ENCODE measurements at places on chromosomes 12 and 14.
A peak's percentile ranks its signal among the peaks of the same experiment; 100 is the strongest.

- peaks cover 9% of the 10 kb centered on the region for H3K4me1 ChIP-seq
- no peak overlapping the region for H3K27ac ChIP-seq
- H3K36me3 ChIP-seq, result peaks cover 3% of the 10 kb centered on the region
- H3K4me3 ChIP-seq, result peak overlapping the region; percentile 63
Observed at GRCh38 chr12:71440763-71441748, 1.5 kb downstream of the LGR5 start.

DNA sequence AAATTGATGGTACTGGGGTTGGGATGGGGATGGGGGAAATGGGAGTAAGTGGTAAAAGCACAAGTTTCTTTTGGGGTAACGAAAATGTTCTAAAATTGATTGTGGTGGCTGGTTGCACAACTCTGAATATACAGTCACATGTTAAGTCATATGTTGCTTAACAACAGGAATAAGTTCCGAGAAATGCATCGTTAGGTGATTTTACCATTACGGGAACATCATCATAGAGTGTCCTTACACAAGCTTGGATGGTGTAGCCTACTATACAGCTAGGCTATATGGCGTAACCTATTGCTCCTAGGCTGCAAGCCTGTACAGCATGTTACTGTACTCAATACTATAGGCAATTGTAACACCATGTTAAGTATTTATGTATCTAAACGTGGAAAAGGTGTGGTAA is 31.0 kb downstream of the ITGA7 start:
- DNase-seq, result no peak
- H3K4me1 ChIP-seq, result peaks cover 6% of the 10 kb centered on the region
- H3K4me3 ChIP-seq, result no peak overlapping the region
- no peaks in the 10 kb centered on the region for H3K36me3 ChIP-seq
- H3K27ac ChIP-seq, result no peak overlapping the region

DNA sequence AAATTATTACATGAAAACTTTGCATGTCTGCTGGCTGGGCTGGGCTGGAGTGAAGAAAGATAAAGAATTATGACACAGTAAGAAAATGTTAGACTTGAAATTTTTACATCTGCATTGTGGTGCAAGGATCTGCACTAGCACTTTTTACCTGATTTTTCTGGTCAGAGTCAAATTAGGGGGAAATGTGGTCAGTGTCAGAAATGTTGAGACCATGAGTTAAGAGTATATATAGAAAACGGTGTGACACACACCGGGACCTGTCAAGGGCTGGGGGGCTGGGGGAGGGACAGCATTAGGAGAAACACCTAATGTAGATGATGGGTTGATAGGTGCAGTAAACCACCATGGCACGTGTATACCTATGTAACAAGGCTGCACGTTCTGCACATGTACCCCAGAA is 90.3 kb downstream of the IGF1 start:
- H3K36me3 ChIP-seq, result no peaks in the 10 kb centered on the region
- no peak overlapping the region for H3K27ac ChIP-seq
- no peaks in the 10 kb centered on the region for H3K4me1 ChIP-seq
- H3K27me3 ChIP-seq, result no peaks in the 10 kb centered on the region

DNA sequence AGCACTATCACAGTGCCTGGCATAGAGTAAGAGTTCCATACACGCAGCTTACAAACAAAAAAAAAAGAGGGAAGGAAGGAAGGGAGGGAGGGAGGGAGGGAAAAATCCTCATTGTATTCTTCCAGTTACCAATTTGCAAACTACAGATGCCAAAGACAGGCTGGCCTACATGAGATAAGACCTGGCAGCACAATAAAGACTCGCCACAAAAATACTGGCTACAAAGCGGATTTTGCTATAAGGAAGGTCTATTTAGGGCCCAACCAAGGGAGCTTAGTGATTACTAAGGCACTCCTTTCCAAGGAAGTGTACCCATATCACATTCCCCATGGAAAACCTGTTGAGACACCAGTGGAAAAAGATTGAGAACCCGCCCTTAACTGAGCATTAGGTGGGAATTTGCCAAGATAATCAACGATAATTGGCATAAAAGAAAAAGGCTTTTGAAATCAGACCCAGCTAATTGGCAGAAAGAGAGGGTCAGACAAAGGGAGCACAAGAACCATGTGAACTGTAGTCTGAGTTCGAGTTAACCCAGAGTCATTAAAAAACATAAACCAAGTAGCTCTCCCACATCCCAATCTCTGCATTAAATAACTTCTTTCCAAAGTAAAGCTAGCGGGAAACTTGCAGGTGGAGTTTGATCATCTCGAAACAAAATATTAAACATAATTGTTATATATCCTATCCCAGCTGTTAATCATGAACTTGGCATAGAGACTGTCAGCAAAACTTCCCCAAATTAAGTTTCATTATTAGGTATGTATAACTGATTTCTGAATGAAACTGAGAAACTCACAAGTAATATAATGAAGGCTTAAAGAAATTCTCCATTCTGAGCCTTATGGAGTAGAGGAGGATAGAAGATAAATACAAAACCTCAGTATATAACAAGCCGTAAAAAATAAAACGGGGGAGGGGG is 50.1 kb downstream of the PHLDA1 start:
- DNase-seq, result no peak
- no peak overlapping the region for H3K4me3 ChIP-seq
- H3K36me3 ChIP-seq, result no peaks in the 10 kb centered on the region
- no peak overlapping the region for H3K27ac ChIP-seq

- H3K4me1 ChIP-seq, result no peaks in the 10 kb centered on the region
- no peak overlapping the region for H3K4me3 ChIP-seq
- H3K27ac ChIP-seq, result no peak overlapping the region
- no peaks in the 10 kb centered on the region for H3K27me3 ChIP-seq
Observed at GRCh38 chr12:115072712-115073111, 388.7 kb upstream of the TBX3 start.

DNA sequence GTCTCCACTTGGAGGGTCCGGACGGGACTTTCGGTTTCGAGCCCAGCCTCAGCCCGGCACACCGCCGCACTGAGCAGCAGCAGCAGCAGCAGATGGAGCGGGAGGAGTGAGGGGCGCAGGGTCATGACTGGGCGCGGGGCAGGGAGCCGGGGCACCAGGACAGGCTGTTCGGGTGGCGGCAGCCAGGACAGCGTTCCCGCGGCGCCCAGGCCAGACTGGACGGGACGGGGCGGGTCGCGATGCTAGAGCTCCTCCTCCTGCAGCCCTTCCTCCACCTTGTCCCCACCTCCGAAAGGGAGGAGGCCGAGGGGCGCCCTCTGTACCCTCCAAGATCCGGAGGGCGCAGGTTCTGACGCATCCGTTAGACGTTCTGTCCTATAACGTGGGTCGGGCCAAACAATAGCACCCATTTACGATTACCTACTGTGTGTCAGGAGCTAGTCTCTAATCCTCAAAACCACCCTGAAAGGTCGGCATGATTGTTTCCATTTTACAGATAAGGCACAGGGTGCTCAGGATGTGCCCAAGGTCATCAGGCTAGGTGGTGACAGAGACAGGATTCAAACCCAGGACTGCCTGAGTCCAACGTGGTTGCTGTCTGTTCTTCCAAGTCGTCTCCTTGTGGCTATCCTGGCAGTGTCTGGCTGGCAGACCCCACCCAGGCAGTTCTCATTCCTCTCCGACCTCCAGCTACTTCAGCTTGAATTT is at the start of gene FKBP11:
Gene FKBP11, minus strand, starts transcription at position 189 of the 708 bp plus-strand sequence. Its CDS starts 64 bp downstream, at position 125.
- peaks cover 3% of the 10 kb centered on the region for H3K4me1 ChIP-seq
- peak within 1 kb of the TSS; percentile 81 for H3K4me3 ChIP-seq
- peaks cover 26% of the 10 kb centered on the region for H3K36me3 ChIP-seq

DNA sequence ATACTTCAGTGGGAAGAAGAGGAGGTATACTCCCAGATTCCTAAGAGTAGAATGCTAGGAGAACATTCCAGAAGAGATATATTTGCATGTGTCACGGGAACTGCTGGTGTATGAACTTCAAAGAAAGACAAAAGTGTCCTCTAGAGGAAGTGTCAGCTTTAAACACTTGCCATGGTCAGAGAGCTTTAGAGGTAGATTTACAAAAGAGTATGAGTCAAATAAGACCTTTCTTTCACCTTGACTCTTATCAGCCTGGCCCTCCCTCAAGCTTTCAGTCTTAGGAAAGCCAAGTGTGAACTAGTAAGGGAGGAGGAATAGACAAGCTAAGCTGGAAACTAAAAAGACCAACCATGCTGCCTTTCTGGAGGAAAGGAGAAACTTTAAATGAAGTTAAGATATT is 34.7 kb downstream of the COX8C start:
- H3K27me3 ChIP-seq, result peaks cover 2% of the 10 kb centered on the region
- no peaks in the 10 kb centered on the region for H3K4me1 ChIP-seq
- no peak overlapping the region for H3K27ac ChIP-seq
- no peak overlapping the region for H3K4me3 ChIP-seq

DNA sequence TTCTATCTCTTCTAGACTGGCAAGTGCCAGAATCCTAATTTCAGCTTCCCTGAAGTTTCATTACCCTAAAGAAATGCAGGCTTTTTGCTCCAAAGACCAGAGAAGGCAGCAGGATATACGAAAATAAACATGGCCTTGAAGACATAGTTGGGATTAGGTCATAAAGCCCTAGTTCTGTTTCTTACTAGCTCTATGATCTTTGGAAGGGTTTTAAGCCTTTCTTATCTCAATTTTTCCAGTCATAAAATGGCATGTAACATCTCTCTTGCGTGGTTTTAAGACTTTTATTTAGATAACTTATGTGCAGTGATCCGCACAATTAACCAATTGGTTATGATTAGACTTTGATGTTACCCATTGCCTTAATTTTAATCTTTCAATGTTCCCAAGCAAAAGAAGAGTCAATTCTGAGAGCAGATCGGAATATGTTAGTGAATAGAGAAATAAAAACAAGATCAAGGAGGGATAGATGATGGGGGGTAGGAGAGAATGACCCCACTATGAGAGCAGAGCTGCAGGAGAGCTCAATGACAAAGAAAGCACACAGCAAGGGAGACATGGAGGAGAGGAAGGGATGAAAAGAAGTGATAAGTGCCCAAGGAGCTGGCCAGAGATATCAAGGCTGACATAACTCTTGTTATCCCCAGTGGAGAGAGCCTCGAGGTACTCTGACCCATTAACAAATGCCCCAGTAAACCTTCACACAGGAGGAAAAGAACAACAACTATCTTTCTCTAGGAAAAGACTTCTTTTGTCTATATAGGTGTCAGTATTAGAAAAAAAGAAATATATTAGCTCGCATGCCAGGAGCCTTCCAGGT is 53.0 kb upstream of the ANP32D start:
- H3K27me3 ChIP-seq, result no peaks in the 10 kb centered on the region
- no peak overlapping the region for H3K27ac ChIP-seq

GRCh38 chr12:58513301-58513834 is 406.9 kb downstream of the LRIG3 start:
- no peak overlapping the region for H3K27ac ChIP-seq
- H3K4me3 ChIP-seq, result no peak overlapping the region
- no peaks in the 10 kb centered on the region for H3K4me1 ChIP-seq
- DNase-seq, result no peak

DNA sequence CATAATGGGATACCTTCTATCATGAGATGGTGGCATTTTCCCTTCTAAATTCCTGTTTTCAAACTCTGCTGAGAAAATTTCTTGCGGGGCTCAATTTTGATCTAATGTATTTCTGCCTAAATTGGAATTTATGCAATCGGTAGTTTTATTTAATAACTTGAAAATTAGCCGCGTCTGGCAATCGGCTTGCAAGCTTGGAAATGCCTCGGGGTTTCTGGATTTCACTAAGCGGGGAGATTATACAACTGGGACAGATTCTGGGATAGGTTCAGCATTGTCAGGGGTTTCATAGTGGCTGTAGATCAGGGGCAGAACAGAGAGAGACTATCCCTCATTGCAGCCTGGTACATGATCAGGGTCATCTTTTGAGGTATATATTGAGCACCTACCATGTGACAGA is 8.6 kb downstream of the CCDC60 start:
- H3K27ac ChIP-seq, result no peak overlapping the region
- DNase-seq, result no peak
- H3K4me1 ChIP-seq, result no peaks in the 10 kb centered on the region
- H3K4me3 ChIP-seq, result no peak overlapping the region

GRCh38 chr14:32817780-32818179 is 120.9 kb upstream of the NPAS3 start:
- no peaks in the 10 kb centered on the region for H3K36me3 ChIP-seq
- no peak overlapping the region for H3K27ac ChIP-seq
- DNase-seq, result no peak
- no peak overlapping the region for H3K4me3 ChIP-seq
- no peaks in the 10 kb centered on the region for H3K27me3 ChIP-seq
- no peaks in the 10 kb centered on the region for H3K4me1 ChIP-seq

DNA sequence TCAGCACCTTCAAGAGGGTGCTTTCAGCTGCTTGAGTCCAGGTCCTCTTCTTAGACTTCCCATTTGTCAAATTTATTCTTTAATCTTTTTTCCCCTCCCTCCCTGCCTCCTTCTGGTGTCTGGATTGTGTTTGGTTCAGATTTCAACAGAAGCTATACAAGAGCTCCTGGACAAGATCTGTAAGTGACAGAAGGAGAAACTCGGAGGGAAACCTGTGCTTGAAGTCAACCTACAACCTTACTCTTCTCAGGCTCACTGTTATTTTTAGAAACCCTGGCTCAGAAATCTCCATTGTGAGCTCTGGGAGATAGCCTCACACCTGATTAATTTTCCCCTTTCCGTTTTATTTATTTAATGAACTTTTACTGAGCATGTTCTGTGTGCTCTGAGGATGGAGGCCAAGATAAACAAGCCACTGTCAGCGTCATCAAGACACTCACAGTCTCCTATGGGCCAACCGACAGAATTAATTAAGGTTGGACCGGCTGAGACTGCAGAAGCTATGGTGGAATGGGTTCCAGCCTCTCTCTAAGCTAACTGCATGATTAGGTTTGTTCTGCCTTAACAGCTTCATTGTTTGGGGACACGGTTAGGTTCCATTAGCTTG is 13.5 kb downstream of the PDE1B start:
- no peak overlapping the region for H3K4me3 ChIP-seq
- DNase-seq, result no peak
- peaks cover 33% of the 10 kb centered on the region for H3K27me3 ChIP-seq

GRCh38 chr12:53413485-53414204 is 10.0 kb upstream of the AMHR2 start:
- no peak overlapping the region for H3K27ac ChIP-seq
- H3K4me1 ChIP-seq, result no peaks in the 10 kb centered on the region
- H3K27me3 ChIP-seq, result no peaks in the 10 kb centered on the region
- no peak for DNase-seq
- H3K4me3 ChIP-seq, result no peak overlapping the region
- peaks cover 10% of the 10 kb centered on the region for H3K36me3 ChIP-seq

GRCh38 chr12:32413412-32413811 is 14.1 kb downstream of the FGD4 start:
- peaks cover 3% of the 10 kb centered on the region for H3K36me3 ChIP-seq
- DNase-seq, result peak; percentile 16
- no peak overlapping the region for H3K4me3 ChIP-seq
- no peaks in the 10 kb centered on the region for H3K27me3 ChIP-seq
- H3K4me1 ChIP-seq, result no peaks in the 10 kb centered on the region

- no peak overlapping the region for H3K27ac ChIP-seq
- peak; percentile 81 for DNase-seq
- H3K36me3 ChIP-seq, result no peaks in the 10 kb centered on the region
- no peaks in the 10 kb centered on the region for H3K27me3 ChIP-seq
Observed at GRCh38 chr14:23929822-23930294, 23.7 kb upstream of the DHRS4 start.

DNA sequence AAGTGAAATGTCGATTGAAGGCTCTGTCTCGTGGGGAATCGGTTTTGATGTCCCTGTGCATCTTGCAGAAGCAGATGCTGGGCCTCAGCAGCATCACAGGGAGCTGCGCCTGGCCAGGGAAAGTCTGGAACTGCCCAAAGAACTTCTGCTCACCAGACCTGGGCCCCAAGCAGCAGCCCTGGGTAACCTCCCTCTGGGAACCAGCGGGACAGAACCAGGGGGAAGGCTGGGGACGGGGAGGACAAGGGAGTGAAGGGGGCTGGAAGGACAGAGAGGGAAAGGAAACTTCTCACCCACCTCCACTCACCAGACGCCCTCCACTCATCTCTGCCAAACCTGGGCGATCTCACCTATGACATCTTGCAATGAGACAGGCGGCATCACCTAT is 26.8 kb upstream of the C14orf180 start:
- DNase-seq, result no peak
- H3K4me1 ChIP-seq, result no peaks in the 10 kb centered on the region
- no peak overlapping the region for H3K27ac ChIP-seq
